ENCODE measurements at places on chromosomes 1 and 21.

DNA sequence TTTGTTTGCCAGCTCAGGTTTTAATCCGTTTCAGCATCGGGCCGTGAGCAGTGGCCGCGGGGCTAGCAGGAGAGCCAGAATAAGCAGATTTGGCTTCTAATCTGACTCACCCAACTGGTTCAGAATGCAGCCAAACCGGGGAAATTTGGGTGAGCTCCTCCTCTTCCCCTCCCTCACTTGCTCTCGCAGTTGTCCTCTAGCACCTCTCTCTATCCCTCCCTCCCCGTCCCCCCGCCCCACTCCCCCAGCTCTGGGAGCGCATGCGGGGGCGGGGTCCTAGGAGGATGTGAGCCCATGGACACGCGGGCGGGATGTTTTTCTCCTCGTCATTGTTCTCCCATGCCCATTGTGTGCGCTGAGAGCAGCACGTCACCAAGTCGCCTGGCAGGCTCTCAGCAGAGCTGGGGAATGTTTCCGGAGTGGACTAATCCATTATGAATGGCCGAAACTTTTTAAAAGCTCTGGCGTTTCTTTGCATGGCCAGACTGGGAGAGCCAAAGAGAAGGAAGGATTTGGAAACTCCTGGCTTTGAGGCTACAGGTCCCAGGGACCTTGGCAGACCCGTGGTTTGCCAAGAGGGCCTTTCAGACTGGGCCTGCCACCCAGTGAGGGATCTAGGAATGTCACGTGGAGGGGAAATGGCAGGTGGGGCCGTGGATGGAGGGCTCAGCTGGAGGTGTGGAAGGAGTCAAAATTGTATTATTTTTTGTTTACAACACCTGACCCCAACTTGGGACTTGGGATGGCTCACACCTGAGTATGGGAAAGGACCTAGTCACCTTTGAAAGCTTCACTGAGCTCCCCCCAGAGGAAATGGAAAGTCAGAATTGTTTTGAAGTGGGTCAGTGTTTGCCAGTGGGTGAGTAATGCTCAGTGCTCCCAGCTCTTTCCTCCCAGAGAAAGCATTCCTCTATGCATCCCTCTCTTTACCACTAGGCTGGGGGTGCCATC lies 39.2 kb downstream of the CDK18 start:
- peak; percentile 48 for DNase-seq

DNA sequence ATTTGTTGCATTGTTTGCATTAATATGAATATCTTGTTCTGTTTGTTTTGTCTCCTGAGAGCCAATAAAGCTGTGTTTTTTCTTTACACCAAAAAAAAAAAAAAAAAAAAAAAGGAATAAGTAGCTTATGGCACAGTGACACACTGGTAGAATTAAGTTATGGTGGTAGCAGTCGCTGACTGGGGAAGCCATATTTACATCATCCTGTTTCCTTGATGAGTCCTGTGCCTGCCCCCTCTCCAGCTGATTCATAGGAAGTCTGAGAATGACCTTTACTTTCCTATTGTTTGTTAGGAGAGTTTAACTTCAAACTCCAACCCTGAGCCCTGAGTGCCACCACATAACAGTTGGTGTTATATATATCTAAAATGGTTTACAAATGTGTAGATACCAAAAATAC lies 62.2 kb downstream of the OBSCN start:
- no peak for DNase-seq

- no peak for DNase-seq
Observed at GRCh38 chr21:33283203-33283602, 17.0 kb downstream of the IL10RB start.

- no peak for DNase-seq
Observed at GRCh38 chr21:44439211-44439600, 16.1 kb upstream of the LRRC3 start.

DNA sequence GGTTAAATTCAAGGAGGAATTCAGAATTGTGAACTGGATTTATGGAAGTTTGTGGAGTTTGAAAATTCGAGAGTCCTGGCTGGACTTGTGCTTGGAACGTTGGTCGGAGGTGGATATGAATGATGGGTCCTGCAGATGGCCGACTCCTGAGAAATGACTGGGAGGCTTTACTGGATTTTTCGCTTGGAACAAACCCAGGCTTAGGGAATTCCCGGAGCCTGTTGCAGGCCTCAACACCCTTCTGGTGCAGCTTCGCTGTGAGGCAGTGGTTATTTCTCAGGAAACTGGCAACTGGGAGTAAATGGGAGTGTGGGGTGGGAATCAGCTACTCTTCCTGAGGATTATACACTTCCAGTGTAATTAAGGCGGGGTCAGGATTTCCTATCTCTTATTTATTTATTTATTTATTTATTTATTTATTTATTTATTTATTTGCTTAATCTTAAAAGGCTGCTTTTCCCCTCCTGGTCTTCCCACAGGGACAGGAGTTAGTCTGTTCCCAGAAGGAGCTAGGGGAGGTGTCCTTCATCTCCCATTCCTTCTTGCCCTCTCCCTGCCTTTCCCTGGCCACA lies 21.1 kb downstream of the MAPKAPK2 start:
- no peak for DNase-seq

DNA sequence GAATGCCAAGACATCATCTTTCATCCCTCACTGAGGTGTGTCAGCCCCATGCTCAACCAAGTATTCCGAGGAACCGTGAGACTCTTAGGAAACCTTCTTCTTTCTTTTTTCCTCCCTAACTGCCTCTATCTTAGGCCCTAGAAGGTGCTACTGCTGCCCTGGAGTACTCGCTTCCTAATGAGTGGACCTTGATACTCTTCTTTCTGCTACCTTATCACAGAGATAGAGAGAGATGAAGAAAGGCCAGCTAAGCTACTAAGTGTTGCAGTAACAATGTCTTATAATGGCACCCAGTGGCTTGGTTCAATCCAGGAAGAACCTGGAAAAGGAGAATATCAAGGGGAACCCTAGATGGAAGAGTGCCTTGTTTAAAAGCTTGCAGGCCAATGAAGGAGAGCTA lies 86.6 kb downstream of the KIRREL1 start:
- peak; percentile 57 for DNase-seq

DNA sequence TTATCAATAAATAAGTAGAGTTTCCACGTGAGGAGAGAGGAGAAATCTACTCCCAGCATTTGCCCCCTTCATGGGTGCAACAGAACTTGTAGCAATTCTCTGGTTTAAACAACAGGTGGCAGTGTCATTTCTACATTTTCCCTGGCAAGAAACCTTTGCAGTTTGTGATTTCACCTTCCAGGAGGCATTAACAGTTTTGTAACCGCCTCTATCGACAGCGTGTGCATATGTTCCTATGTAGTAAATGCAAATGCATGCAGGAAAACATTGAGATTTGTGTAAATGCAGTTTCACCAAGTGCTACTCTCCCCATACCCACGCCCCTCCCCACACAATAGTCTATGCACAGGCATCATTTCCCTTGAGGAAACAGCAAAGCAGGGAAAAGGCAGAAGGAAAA lies 494.7 kb downstream of the SMYD3 start:
- peak; percentile 50 for DNase-seq

DNA sequence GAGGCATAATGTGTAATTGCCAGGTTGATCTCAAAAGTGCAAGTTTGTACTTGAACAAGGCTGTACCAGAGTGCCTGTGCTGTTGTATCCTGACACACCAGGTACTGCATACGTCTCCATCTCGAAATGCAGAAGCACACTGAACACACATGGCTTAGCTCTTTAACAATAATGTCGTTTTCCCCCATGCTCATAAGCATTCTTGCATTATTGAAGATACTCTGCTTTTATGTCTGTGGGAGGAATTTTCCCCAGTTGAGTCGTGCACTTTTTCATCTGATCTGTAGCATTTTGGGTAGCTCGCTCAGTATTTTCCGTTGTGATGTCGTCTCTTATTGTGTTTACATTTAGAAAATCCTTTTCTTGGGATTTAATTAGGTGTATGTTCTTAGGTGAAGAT lies 98.7 kb downstream of the PCBP3 start:
- DNase-seq = no peak

DNA sequence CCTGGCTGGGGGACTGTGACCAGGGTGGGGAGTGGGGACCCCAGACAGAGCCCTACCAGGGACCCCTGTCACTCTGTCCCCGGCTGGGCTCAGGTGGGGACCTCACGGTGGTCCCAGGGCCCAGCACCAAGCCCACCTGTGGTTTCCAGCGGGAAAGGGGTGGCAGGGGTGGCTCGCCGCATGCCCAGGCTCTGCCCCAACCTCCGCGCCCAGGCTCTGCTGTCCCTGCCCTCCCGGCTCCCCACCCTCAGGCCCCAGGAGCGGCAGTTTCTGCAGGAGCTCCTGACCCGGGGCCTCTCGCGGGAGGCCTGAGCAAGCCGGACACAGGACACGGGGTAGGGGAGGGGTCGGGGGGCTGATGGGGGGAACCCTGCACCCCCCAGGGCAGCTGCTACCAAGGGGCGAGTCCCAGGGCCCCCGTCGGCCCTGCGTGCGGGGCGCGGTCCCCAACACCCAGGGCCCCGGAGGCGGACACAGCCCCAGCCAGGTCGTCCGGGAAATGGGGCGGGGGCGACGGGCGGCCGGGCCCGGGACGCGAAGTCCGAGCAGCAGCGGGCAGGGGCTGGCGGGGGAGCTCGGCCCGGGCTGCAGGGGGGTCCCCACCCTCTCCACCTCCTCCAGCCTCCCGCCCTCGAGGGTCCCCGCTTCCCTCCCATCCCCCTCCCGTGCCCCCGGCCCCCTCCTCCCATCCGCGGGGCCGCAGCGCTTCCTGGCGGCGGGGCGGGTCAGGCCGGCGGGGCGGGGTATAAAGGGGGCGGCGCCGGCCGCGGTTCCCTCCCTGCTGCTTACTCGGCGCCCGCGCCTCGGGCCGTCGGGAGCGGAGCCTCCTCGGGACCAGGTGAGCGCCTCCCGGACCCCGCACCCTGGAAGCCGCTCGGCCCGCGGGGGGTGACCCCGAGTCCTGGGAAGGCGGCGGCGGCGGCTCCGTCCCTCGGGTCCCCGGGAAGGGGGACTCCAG lies at the start of gene COL6A2:
COL6A2 (plus strand) TSS at position 777 of the 958 bp plus-strand sequence.
- DNase-seq = peak; percentile 76

GRCh38 chr1:204053893-204054292 lies 19.0 kb upstream of the SOX13 start:
- DNase-seq = no peak

- DNase-seq = no peak
Observed at GRCh38 chr1:92065042-92065441, 10.2 kb downstream of the SETSIP start.

GRCh38 chr1:222061711-222062359 lies 319.9 kb upstream of the DUSP10 start:
- DNase-seq = no peak

GRCh38 chr1:155079210-155079486 lies 511 bp downstream of the EFNA3 start:
- DNase-seq = no peak

DNA sequence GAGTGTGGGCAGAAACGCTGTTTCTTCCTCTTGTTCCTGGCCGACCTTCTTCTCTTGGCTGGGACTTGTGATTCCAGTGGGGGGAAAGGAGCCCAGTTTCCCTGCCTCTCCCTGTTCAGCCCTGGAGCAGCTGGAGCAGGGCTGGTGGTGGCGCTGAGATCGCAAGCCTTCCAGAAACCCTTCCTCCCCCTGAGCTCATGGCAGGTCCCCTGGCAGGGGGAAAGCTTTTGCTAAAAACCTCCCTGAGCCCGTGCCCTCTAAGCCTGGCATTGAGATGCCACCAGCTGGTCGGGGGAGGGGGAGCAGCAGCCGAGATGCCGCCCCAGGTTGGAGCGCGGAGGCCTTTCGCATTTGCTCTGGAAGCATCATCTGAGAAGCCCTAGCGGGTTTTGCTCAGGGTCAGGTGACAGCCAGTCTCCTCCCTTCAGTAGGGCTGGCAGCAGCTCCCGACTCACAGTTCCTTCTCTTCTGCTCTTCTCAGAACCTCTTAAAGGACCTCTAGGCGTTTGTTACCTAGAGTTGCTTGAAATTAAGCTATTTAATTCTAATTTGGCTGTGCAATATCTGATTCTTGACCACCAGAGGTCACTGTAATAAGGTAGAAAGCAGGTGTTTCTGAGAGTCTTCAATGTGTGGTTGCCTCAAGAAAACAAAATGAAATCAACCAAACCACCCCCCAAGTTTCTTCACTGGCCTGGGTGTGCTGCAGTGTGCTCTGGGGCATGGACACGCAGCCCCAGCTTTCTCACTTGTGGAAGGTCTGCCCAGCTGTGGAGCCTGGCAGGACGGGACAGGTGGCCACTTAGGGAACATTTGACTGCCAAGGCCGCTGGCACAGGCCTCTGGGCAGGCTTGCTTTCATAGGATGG lies 257.3 kb downstream of the CAMTA1 start:
- peak; percentile 21 for DNase-seq

GRCh38 chr21:25870084-25870483 lies 135.3 kb downstream of the GABPA start:
- no peak for DNase-seq

DNA sequence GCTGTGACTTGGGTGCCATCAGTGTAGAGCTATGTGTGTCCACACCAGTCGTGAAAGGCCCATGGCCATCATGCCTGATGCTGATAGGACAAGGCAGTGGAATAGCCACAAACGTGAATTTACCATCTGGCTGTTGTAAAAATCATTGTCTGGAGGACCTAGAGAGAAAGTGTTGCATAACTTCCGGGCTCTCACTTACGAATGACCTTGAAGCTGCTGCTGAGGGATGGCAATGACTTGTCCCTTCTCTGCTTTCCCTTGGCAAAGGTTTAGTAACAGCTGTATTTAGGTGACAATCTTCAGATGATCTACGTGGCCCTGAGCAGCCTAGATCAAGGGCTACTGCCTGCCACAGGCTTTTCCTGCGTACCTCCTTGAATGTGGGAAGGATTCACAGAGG lies 5.8 kb downstream of the ATP1B1 start:
- peak; percentile 65 for DNase-seq

DNA sequence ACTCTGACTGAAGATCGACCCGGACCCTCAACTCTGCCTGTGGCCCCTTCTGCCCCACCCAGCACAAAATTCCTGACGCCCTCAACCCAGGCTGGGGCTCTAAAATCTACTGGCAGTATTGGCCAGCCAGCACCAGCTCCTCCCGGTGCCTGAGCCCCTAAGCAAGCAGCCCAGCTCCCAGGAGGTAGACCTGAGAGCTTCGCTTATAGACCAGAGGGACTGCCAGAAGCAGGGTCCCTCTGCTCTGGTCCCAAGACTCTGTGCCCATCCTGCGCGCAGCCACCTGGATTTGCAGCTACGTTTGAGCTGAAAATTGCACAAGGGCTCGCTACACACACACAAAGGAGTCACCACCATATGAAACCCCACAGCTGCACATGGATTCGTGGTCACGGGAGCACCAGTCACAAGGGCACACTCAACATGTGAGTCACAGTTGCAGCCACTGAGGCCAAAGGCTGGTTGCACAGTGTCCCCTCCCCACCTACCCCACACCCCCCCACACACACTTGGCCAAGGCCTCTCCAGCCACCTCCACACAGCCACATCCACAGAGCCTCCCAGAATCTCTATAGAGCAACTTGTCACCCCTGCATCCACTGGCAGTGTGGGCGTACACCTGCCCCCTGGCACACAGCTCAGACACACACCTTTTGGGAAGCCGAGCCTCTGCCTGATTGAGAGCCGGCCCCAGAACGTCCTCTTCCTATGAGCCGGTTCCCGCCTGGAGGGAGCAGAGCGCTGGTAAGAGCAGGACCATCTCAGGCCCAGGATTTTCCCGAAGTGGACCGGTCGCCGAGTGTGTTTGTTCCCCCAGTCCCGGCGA lies 1.1 kb upstream of the DMBX1 start:
- DNase-seq = peak; percentile 40

Data from small intestine (tissue), 16 donors.